ENCODE measurements at places on chromosomes 3 and 15.

- DNase-seq, result no peak
These were observed 68.0 kb downstream of the ABHD5 start for GRCh38 chr3:43758592-43759225.

GRCh38 chr3:45084820-45085816, 59.0 kb downstream of the CLEC3B start:
- DNase-seq, result peak; percentile 78

- DNase-seq, result no peak
These were observed 257.3 kb downstream of the ABHD5 start for GRCh38 chr3:43948013-43948412.

DNA sequence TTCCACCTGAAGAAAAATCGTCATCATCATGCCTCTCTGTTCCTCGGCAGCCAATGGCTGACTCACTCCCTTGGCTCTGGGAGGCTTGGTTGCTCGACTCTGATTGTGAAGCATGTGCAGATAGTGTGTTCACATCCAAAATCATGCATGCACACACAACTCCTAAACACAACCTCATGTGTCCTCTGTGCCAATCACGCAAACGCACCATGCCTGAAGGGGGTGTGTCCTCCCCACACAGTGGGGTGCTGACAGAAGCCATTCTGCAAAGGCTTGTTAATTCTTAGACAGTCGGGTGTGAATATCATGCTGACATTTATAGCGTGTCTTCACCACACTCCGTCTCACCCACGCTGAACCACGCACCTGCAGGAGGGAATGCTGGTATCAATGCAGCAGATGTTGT, 11.4 kb upstream of the CCDC174 start:
- DNase-seq, result no peak

- DNase-seq, result no peak
These were observed 636.2 kb downstream of the NAALADL2 start for GRCh38 chr3:175495331-175495730.

DNA sequence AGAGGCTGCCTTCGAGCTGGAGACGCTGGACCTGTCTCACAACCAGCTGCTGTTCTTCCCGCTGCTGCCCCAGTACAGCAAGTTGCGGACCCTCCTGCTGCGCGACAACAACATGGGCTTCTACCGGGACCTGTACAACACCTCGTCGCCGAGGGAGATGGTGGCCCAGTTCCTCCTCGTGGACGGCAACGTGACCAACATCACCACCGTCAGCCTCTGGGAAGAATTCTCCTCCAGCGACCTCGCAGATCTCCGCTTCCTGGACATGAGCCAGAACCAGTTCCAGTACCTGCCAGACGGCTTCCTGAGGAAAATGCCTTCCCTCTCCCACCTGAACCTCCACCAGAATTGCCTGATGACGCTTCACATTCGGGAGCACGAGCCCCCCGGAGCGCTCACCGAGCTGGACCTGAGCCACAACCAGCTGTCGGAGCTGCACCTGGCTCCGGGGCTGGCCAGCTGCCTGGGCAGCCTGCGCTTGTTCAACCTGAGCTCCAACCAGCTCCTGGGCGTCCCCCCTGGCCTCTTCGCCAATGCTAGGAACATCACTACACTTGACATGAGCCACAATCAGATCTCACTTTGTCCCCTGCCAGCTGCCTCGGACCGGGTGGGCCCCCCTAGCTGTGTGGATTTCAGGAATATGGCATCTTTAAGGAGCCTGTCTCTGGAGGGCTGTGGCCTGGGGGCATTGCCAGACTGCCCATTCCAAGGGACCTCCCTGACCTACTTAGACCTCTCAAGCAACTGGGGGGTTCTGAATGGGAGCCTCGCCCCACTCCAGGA, 21.1 kb downstream of the NRROS start:
- no peak for DNase-seq

- no peak for DNase-seq
These were observed 137.4 kb upstream of the UMPS start for GRCh38 chr3:124592658-124593441.

- peak; percentile 64 for DNase-seq
These were observed 40.1 kb upstream of the CD47 start for GRCh38 chr3:108130701-108131474.

DNA sequence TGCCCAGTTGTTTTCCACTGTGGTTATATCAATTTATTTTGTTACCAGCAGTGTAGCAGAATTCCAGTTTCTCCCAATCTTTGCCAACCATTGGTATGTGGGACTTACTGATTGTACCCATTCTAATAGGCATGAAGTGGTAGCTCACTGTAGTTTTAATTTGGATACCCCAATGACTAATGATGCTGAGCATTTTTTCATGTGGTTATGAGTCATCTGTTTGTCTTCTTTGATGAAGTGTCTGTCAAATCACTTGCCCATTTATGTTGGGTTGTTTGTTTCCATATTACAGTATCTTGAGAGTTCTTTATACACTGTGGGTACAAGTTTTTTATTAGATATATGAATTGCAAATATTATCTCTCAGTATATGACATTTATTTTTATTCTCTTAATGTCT, 644.3 kb downstream of the NR2F2 start:
- no peak for DNase-seq

DNA sequence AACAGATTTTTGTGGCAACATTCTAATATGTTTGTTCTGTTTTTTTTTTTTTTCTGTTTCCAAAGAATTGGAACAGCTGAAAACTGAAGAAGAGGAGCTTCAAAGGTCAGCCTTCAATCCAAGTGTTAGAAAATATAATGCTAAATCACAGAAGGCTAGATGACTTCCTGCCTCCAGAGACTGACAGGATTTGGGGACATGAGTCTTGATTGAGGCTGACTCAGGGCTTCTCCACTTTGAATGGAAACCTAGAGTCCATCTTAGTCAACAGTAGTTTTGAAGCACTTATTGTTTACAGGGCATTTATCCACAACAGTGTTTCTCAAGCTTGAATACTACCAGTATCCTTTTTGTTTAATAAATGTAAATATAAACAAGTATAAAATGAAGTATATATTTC, 44.5 kb upstream of the RAD51 start:
- DNase-seq, result no peak

- DNase-seq, result peak; percentile 51
These were observed 158.8 kb downstream of the CLSTN2 start for GRCh38 chr3:140093742-140094141.

GRCh38 chr3:154112146-154112852, 8.9 kb upstream of the ARHGEF26 start:
- DNase-seq, result no peak

- no peak for DNase-seq
These were observed 6.2 kb upstream of the NR2F2 start for GRCh38 chr15:96324192-96324895.

DNA sequence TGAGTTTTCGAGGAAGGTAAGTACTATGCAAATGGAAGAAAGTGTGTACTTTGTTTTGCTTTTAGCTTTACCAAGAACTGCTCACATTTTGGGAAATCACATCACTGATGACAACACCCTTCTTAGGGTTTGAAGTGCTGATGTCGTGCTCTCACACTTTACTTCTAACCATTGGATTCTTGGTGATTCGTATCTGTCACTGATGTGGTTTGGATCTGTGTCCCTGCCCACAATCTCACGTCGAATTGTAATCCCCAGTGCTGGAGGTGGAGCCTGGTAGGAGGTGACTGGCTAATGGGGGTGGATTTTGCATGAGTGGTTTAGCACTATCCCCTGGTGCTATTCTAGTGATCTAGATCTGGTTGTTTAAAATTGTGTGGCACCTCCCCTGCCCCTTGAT, 75.4 kb upstream of the RGMA start:
- no peak for DNase-seq

DNA sequence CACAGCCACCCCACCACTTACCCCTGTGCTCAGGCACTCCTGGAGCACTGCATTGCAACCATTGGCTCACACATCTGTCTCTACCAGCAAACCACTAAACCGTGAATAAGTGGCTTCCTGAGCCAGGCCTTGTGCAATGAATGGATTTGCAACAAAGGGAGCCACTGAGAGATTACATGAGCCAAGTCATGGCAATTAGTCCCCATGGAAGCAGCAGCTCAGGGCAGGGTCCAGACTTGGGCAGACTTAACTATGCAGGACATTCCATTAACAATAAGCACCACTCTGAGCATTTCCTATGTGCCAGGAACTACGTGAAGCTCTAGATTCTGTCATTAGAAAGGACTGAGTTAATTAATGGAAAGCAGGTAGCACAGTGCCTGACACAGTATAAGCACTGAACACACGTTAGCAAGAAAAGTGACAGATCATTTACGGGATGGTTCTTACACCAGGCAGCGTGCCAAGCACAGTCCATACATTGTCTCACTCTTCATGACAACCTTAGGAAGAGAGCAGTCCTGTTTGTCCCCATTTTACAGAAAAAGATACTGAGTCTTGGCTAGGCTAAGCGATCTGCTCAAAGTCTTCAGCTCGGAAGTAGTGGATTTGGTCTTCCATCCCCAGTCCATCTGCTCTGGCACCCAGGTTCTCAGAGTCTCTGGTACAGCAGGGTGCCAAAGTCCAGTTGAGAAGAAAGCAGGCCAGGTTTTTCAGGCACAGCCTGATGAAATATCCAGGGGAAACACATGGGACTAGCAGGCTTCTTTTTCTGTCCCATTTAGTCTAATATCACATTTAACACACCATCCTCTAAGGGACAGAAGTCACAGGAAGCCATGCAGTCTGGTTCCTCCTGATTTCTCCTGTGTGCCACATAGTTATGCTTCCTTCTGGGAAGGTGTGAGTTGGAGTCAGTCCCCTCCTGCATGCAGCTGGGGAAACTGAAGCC, 44.1 kb downstream of the LIPC start:
- DNase-seq, result no peak

- peak; percentile 24 for DNase-seq
These were observed 100.6 kb upstream of the PLAAT1 start for GRCh38 chr3:193140381-193140780.

- no peak for DNase-seq
These were observed 89.5 kb downstream of the ZMAT3 start for GRCh38 chr3:178982137-178982536.

DNA sequence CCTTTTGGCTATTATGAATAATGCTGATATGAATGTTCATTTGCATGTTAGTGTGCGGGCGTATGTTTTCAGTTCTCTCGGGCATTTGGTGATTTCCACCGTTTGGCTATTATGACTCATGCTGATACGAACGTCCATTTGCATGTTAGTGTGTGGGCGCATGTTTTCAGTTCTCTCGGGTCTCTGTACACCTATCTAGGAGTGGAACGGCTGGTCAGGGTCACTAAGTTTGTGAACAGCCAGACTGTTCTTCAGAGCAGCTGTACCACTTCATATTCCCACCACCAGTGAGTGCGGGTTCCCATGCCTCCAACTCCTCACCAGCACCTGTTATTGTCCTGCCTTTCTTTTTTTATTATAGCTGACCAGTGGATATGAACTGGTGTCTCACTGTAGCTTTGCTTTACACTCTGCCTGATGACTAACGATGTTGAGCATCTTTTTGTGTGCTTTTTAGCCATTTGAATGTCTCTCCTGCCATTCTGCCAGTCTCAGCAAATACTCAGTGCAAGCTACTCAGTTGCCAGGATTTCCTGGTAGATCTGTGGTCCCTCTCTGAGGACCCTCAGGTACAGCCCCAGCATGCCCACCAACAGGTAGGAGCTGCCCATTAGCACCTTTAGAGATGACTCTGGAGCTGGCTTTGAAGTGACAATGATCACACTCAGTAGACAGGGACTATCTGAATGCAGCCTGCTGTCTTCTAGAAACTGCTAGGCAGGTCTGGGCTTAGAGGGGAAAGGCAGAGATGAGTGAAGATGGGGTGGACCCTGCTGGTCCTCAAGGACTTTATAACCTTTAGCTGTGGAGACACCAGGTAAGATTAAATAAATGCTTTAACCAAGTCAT, 141.1 kb downstream of the XXYLT1 start:
- no peak for DNase-seq

- no peak for DNase-seq
These were observed 21.7 kb downstream of the ALS2CL start for GRCh38 chr3:46671541-46672348.

DNA sequence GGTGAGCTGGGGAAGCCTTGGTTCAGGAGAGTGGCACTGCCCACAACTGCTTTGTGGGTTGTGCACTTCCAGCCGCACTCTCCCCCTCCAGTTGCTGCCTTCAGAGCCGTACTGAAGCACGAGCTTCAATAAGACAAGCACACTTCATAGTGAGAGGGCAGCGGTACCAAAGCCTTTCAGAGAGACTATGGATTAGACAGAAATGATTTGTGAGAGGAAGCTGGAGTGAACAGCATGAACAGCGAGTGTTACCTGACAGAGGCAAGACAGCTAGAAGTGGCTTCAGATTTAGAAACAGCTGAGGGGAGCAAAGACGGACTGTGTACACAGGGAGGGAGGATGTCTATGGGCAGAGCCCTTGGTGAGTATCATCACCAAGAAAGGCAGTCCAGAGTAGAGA, 31.1 kb downstream of the HCLS1 start:
- DNase-seq, result no peak
